ENCODE measurements at places on chromosomes 12 and 14. TPM values are rescaled to one million over a fixed set of nuclear protein-coding genes. Genes with fewer than 3 reads are reported as not detected.
A peak's percentile ranks its signal among the peaks of the same experiment; 100 is the strongest.

DNA sequence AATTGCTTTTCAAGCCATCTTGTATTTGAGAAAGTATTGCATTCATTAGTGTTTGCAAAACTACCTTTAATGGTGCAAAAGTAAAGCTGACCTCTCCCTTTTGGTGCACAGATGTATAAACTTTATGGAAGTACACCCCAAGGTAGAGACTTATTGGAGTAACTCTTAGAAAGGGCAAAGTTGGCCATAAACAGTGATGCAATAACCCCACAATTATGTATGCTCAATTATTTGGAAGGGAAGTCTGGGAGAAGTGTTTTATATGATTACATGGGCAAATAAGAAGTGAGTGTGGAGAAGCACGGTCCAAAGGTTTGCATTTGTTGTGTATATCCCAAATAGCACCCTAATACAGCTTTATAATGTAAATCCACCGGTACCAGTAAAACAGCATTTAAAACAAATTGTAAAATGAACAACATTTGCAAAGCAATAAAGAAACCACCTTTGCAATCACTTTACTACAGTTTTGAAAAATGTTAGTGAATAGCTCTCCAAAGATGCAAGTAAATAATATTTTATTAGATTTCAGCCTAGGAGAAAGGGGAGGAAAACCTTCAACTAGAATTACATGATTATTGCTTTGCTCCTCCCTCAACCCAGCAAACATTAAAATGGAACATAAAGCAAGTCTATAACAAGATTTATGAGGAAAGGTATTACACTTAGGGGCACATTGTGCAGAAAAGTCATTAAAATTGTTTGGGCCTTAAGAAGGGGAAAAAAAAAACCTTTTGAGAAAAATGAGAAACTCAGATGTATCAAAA, 70.5 kb downstream of the HMGA2 start:
- no peak for DNase-seq

GRCh38 chr14:20935303-20935984, 19.8 kb upstream of the RNASE2 start:
- DNase-seq, result no peak

DNA sequence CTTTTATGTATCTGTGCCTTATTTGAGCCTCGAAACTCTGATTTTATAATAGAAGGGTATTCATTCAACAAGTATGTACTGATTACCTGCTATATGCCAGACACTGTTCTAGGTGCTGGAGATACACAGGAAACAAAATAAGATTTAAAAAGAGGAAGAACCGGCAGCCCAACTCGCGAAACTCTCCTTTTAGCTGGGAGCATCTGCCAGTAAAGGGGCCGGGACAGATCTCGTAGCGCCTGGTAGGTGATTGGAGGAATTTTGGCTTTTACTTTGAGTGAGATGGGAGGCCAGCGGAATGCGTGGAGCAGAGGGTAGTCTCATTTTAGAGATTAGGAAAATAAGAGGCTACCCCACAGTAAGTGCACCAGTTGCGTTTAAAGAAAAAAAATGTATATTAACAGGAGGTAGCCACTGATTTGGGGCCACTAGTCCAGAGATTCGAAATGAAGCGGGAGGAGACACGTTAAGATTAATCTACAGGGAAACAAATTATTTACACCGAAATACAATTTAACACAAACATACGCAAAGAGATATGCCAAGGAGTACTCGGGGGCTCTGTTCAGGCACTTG, 520 bp upstream of the MON2 start:
- no peak for DNase-seq

SYCP3 gene
- total RNA-seq, result not detected

- peak; percentile 41 for DNase-seq
These were observed 78.5 kb downstream of the TPH2 start for GRCh38 chr12:72017054-72017651.

DNA sequence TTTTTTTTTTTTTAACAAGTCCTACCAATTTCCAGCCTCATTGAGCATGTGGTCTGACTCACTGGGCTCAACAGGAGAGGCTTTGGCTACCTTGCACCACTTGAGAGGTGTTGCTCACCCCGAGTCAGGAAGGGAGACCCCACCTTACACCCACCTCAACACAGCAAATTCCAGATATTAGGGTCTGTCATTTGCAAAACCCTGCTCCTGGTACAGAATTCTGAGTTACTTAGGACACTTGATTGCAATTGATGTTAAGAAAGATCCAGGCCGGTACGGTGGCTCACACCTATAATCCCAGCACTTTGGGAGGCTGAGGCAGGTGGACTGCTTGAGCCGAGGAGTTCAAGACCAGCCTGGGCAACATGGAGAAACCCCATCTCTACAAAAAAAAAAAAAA, 14.1 kb downstream of the DGLUCY start:
- DNase-seq, result no peak

All from glomerular endothelial cell (primary cell).